Caudate nucleus (tissue), 63 donors: ENCODE measurements at places on chromosomes 12 and 14.

DNA sequence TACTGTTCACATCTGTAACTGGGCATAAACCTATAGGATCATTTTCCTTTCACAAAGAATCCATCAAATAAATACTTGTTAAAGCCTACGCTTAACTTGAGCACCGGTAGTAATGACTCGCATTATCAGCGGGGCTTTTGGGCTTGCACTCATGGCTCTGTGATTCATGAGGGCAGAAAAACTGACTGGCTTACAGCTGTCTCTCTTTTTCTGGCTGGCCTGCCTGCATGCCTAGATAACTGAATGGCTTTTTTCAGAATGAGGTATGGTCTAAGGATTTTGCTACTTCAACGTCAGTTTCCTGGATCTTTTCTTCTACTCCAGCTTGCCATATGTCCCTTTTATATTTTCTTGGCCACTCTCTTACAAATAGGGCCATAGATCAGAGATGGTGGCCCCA is 531.1 kb downstream of the NRXN3 start:
- DNase-seq = no peak

DNA sequence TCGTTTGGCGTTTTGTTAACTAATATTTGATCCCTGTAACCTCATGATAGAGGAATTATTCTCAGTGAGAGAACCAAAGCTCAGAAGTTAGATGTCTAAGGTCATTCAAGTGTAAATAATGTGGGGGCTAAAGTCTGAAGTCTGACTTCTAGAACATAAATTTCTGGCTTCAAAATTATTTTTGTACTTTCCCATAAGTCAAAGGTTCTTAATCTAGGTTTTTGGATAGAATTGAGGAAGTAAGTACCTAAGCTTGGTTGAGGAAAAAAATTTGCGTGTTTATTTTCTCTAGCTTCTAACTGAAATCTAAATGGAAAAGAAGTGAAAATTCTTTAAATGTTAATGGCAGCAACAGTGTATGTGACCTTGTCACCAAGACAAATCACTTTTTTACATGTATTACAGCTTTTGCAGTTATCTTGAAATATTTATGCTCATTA is 2.3 kb downstream of the LARP4 start:
- DNase-seq = no peak

DNA sequence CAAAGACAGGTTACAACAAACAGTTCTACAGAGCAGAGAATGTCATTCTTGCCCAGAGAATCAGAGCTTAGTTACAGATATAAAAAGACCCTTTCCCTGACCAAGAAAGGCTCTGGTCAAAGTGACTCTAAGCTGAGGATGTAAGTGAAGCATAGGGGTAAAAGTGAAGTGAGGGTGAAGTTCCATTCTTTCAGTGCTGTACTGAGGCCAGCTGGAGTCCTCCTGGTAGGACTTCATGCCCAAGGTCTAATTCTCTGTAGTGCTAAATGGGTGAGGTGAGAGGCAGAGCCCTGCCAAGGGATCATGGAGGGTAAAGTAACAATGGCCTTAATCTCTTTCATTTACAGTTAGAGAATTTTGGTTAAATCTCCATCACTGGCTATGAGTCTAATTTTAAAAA is 38.5 kb downstream of the DUSP16 start:
- DNase-seq = no peak

DNA sequence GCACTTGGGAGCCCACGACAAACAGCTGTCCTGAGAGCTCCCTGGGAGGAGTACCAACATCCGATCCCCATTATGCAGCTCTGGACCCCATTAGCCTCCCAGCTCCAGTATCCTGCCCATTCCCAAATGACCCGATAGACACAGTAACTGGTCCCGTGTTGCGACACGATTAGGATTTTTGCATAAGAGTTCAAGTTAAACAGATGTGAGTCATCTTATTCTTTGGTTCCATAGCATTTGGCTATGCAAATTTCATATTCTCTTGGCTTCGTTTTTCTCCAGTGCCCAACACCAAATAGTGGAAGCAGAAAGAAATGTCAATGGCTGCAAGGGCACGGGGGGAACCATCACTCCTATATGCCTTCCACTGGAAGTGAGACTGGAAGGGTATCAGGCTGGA is 43.0 kb upstream of the LRRC10 start:
- DNase-seq = no peak

DNA sequence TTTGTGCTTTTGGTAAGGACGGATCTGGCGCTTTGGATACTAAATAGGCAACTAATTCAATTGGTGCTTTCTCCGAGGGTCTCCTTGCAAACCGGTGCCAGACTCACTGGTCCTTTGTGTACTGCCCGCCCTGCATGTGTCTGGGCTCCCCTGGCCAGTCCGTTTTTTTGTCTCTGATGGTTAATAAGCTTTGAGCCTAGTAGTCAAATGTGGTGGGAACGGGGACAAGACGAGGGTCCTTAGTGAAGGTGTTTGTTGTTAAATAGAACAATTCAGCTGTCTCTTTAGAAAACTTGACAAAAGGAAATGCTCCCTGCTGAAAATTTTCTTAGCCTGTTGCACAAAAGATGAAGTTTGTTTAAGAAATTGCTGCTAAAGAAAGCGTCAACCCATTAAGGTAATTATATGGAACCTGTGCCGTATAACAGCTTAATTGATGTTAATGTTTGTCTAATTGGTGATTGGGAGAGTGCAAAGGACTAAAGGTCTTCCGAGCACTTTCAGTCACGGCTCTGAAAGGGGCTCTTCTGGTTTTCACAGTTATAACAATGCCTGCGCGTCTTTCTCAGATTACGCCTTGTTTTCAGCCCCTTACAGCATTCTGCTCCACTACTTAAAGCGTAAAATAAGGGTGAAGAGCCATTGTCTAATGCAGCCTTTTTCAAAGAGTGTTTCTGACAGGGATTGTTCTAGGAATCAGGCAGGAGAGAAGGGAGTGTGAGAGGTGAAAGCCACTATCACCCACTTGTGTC is 537.4 kb downstream of the PRKD1 start:
- DNase-seq = no peak

- no peak for DNase-seq
Measured at GRCh38 chr12:26196421-26196716, 996 bp downstream of the SSPN start.

GRCh38 chr14:75411214-75411540 is 16.6 kb upstream of the JDP2 start:
- no peak for DNase-seq

- no peak for DNase-seq
Measured at GRCh38 chr12:28563286-28563685, 373.0 kb downstream of the CCDC91 start.

DNA sequence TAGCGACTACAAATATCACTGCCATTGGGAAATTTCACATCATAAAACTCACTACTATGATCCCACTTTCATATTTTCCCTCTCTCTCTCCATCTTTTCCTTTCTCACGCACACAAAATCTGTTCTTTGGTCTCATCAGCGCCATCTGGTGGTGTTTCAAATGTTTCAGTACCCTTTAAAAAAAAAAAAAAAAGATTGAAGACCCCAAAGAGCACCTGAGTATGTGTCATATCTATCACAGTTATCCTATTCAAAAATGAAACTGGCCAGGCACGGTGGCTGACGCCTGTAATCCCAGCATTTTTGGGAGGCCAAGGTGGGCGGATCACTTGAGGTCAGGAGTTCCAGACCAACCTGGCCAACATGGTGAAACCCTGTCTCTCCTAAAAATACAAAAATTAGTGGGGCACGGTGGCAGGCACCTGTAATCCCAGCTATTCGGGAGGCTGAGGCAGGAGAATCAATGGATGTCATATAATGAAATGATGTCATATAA is 72.4 kb downstream of the TTC9 start:
- DNase-seq = no peak

DNA sequence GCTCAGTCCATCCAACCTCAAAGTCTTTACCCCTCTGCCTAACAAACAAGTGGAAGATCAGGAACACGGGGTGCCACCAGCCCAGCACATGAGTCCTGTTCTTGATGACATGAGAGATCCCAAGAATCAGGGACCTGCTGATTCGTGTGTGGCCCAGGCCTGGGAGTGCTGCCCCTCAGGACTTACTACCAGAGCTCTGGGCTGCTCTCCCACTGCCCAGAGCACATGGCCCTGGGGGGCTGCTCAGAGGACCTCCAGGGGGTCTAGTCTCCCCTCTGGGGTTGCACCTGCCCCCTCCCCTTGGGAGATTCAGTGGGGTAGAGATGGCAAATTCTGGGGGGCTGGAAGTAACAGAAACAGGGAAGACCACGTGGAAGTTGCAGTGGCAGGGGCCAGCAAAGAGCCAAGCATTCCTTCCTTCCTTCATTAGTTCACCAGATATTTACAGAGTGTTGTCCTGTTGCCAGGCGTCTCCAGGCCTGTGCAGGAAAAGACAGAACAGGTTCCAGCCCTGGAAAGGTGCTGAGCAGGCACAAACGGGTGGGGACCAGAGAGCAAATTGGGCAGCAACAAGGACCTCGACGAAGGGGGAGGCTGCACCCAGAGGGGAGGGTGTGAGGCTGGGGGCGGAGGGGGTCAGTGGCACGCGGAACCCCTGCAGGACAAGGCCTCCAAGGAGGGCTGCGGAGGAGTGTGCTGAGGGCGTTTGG is 45.1 kb upstream of the MEG3 start:
- no peak for DNase-seq

DNA sequence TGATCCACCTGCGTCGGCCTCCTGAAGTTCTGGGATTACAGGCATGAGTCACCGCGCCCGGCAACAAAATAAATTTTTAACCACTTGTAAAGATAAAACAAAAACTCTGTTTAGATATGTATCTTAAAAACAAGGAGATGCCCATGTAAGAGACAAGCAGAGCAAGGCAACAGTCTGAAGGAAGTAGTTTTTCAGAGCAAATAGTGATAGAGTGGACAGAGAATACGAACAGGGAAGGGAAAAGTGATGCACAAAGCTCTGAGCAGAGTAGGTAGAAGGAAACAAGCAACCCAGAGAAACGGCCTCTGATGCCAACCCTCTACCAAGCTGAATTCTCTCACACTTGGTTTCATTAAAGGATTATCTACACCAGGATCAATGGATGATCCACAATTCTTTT is 24.8 kb upstream of the CDKL1 start:
- DNase-seq = no peak

- DNase-seq = no peak
Measured at GRCh38 chr12:27604431-27604830, 80.4 kb downstream of the PPFIBP1 start.

- peak; percentile 49 for DNase-seq
Measured at GRCh38 chr12:121288158-121288845, 8.2 kb downstream of the CAMKK2 start.

- no peak for DNase-seq
Measured at GRCh38 chr12:76303989-76304460, 44.2 kb downstream of the BBS10 start.

DNA sequence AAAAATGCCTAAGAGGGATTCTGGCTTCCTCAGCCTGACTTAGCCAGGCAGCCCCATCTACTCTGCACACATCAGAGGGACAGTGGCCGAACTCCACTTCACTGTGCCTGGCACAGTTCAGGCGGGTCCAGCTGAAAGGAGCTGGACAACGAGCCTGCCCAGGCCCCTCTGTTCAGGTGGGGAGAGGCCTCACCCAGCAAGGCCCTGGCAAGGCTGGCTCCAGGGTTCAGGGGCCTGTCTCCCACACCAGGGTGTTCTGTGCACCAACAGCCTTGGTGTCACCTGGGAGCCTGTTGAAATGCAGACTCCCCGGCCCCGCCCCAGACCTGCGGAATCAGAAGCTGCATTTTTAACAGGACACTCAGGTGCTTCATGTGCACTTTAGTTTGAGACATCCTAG is 9.8 kb downstream of the FAM181A start:
- DNase-seq = no peak

DNA sequence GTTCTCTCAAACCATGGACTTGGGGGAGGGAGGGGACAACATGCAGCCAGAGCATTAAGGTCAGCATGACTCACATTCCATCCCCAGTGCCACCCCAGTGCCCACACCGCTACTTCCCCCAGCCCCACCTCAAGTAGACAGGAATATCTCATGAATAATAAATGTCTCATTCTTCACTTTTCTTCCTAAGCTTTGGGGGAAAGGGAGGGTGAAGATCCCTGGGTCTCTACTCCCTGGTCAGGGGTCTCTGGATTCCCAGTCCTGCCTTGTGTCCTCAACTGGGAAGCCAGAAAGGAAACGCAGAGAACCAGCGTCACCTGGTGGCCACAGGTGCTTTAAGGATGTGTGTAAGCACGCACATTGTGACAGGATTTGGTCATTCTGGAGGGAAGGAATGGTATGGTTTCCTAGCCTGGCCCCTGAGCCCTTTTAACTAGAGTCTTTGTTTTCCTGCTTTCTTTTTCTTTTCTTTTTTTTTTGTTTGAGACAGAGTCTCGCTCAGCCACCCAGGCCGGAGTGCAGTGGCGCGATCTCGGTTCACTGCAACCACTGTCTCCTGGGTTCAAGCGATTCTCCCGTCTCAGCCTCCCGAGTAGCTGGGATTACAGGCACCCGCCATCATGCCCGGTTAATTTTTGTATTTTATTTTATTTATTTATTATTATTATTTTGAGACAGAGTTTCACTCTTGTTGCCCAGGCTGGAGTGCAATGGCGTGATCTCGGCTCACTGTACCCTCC is 3.4 kb downstream of the GPR84 start:
- DNase-seq = peak; percentile 42

DNA sequence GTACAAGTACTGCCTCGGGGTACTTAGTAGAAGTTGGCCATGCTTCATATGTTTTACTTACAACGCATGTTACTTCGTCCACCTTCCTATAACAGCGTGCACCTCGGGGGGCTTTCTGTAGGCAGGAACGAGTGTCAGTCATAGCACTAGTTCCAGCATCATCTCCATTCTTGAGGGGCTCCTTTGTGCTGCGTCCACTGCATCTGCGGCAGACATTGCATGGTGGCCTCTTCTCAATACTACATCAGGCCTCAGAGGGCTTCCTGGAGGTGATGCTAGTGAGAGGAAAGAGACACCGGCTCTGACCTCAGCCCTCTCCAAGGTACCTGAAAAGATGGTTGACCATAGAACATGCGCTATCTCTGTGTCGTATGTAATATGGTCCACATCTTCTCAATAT is 121.2 kb upstream of the RTL1 start:
- DNase-seq = no peak

DNA sequence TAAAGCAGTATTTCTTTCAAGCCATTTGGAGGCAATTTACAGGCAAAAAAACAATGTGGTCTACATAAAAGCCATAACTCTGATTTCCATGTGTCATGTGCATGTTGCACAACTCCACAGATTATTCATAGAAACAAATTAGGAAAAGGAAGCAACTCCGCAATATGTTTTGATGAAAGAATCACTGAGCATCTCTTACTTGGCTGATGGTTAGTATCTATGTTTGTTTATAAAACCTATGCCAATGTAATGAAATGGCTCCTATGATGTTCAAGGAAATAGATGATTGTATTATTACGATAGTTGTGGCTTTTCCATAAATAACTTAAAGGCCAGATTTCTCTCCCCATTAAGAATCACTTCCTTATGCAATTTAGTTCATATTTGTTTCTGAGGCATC is 373.7 kb downstream of the CCDC91 start:
- no peak for DNase-seq

DNA sequence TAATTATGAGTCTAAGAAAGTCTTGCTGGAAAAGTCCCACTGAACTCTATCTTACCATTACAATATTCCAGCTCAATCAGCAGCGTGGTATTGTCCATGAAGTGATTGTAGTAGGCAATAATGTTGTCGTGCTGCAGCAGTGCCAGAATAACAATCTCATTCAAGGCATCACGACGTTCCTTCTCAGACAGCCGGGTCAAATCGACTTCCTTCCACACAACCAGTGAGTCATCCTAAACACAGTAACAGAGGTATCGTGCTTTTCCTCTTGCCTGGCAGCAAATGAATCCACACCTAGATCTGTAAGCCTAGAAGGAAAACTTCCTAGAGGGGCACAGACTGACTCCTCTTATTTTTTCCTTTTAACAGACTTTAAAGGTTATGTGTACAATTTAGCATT is 2.9 kb downstream of the NEK9 start:
- DNase-seq = no peak

GRCh38 chr12:25293653-25294052 is 42.9 kb upstream of the KRAS start:
- DNase-seq = no peak
